ENCODE measurements at places on chromosomes 3 and 15.

GRCh38 chr15:66985653-66986052 lies 79.7 kb upstream of the SMAD3 start:
- no peak for DNase-seq

- DNase-seq = no peak
These were observed 407.1 kb downstream of the LSAMP start for GRCh38 chr3:116037954-116038911.

GRCh38 chr15:55649058-55649423 lies 60.9 kb upstream of the PYGO1 start:
- DNase-seq = no peak

DNA sequence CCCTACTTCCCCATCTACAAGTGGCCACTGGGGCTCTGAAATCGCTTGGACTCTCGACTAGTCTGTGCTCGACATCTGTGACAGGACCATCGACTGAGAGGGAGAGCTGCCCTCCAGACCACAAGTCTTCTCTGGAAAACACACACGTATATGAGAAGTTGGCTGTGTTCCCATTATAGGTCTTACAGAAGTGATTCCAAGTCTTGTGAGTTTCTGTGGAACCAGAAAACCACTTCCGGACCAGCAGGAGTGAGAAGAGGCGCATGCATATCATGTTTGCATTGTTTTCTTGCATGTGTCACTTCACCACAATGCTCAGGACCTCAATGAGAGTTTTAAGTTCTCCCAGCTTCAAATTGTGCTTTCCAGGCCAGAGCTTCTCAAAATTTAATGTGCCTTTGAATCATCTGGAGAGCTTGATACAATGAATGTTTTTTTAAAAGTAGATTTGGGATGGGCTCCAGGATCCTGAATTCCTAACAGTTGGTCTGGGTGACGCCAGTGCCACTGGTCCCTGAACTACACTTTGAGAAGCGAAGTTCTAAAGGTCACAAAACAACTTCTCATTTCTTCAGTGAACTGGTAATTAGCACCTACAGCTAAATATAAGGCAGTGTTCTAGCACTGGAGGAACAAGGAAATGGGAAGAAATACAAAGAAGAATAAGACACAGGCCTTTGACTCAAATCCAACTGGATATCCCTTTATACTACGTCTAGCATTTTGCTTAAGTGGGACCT lies 15.7 kb downstream of the LIPC start:
- no peak for DNase-seq

DNA sequence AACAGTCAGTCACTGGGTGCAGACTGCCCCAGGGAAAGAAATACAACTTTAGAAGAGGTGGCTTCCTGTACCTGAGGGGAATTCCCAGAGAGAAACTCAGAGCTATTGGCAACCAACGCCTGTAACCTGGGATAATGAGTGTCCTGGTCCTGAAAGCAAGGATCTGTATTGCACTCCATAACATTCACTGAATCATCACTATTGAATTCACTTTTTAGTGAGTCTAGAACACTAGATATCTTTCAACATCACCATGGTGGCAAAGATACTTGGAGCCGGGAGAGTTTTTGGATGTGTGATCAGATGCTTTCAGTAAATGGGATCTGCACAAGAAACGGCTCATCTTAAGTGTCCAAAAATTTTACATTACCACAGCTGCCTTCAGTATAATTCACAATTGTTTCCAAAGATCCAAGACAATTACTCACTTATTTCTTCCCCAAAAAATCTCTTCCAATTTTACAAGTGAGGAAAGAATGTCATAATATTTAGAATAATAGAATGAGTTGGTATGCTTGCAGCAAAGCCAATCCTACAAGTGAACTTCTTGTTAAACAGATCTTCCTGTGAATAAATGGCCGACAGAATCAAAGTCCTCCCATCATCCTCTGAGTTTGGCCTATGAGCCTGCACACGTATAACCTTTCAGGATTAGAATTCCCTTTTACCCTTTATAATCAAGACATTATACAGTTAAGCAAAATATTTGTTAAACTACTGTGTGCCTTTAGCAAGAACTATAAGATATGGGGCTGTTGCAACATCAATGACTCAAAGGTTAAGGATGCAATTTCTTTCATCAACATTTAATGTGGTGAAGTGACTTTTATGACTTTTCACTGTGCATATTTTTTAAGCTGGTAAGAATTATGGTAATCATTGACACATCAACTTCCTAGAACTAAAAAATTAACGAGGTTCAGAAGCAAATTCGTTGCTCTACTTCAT lies 243.3 kb upstream of the COL8A1 start:
- DNase-seq = no peak

DNA sequence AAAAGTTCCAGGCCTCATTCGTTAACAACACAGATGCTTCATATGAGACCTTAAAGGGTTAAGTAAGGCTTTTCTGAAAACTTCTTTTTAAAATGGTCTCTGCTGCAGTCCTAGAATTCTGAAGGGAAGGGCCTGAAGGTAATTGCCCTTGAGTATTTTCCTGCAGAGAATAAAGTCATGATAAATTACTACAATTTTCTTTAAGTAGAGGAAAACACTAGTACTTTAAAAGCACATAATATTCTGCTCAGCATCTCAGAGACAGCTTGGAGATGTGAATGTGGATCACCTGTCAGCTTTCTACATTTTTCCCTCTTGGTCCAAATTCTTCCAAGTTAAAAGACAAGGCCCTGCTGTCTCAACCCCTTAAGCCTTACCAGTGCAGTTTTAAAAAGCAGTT lies 419.5 kb downstream of the MFSD1 start:
- no peak for DNase-seq

DNA sequence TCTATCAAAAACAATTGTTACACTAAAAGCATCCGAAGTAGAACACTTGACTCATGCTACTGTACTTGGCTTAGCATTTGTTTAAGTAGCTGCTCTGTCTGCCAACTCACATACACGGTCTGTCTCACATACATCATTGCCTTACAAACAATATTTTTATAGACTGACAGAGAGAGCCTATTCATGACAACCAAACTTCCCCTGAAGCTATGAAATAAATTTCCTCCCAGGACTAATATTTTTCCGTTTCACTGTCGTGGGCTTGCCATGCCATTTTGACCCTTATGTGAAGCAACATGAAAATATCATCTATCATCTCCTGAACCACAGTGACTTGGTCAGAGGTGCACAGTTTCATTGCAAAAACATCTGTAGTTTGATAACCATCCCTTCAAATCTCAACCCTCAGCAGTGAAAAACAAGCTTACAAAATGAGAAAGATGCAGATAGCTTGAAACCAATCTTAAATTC lies 66.5 kb upstream of the PYGO1 start:
- DNase-seq = no peak

DNA sequence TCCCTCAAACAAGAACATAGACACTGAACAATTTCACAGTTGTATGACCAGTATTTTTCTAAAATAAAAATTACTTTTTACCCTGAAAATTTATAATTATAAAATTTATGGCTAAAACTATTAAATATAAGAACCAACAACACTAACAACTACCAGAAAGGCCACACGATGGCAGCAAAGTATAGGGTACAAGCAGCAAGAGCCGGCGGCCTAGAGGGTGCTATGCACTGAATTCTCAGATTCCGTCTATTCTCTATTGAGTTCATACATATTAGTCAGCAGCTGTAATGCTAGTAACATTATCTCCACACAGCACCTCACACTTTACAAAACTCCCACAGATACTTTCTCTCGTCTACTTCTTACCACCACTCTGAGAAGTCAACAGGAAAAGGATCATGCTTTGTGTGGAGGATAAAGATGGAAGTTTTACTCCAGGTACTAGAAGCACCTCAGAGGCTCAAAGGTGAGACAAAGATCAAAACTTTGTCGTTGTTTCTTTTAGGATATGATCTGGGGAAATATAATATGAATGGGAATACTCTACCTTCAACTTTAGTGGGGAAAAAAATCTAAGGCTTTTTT lies 160.5 kb downstream of the FGF12 start:
- peak; percentile 57 for DNase-seq

GRCh38 chr3:183008800-183009199 lies 28.5 kb upstream of the DCUN1D1 start:
- no peak for DNase-seq

GRCh38 chr3:85176799-85177198 lies 218.0 kb downstream of the CADM2 start:
- DNase-seq = no peak
